ENCODE measurements at places on chromosomes 11 and 22. TPM values are rescaled to one million over a fixed set of nuclear protein-coding genes. Genes with fewer than 3 reads are reported as not detected.

Gene KCNK7
- not detected for polyA plus RNA-seq

Gene OR51I1
- polyA plus RNA-seq, result not detected

Gene TENM4
- polyA plus RNA-seq, result 0.34 TPM

DNA sequence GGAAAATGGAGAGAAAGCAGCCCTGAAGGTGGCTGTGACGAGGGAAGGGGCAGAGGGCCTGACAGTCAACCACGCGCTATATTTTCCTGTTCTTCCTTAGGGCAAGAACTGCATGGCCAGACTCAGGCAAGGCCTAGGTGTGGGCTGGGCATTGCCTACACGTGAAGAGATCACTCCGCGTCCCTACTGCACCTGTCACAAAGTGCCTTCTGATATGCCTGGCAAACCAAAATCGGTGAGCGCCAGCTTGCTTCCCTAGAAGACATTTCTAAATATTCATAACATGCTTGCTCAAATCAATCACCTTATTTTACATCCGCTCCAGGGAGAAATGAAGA lies 6.3 kb downstream of the TMEM121B start:
- no peak overlapping the region for H3K4me3 ChIP-seq
- no peaks in the 10 kb centered on the region for H3K4me1 ChIP-seq
- H3K27me3 ChIP-seq, result no peaks in the 10 kb centered on the region
- peaks cover under 1% of the 10 kb centered on the region for H3K36me3 ChIP-seq
- H3K27ac ChIP-seq, result no peak overlapping the region

- no peaks in the 10 kb centered on the region for H3K4me1 ChIP-seq
- DNase-seq, result no peak
- no peaks in the 10 kb centered on the region for H3K27me3 ChIP-seq
- H3K27ac ChIP-seq, result no peak overlapping the region
- no peak overlapping the region for H3K4me3 ChIP-seq
These were observed 51.9 kb upstream of the EIF3D start for GRCh38 chr22:36580846-36581245.

DNA sequence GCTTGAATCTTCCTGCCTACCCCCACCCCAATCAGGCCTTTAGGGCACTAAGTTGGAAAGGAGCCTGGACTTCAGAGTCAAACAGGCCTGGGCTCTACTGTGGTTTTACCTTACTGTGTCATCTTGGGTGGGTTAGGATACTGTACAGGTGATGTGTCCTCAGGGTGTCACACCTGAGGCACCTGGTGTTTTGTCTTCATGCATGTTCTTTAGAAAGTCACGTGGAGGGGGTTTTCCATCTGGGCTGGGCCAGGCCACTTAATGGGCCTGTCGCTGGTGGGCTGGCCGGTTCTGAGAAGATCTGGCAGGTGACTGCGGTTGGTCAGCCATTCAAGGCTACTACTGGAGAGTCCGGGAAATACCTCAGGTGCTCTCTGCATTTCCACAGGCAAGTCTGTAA lies 92.6 kb downstream of the SWAP70 start:
- peak; percentile 78 for DNase-seq
- H3K4me1 ChIP-seq, result no peaks in the 10 kb centered on the region
- H3K4me3 ChIP-seq, result no peak overlapping the region
- no peaks in the 10 kb centered on the region for H3K36me3 ChIP-seq

DNA sequence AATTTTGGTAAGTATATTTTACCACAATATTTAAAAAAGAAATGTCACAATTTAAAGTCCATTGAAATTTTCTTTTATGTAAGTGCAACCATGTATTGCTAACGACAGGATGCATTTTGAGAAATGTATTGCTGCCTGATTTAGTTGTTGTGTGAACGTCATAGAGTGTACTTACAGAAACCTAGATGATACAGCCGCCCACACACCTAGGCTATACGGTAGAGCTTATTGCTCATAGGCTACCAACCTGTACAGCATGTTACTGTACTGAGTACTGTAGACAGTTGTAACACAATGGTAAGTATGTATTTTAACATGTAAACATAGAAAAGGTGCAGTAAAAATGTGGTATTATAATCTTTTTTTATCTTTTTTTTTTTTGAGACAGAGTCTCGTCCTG lies 48.1 kb downstream of the CBL start:
- no peak overlapping the region for H3K4me3 ChIP-seq
- H3K4me1 ChIP-seq, result no peaks in the 10 kb centered on the region
- no peak for DNase-seq
- no peaks in the 10 kb centered on the region for H3K27me3 ChIP-seq
- H3K27ac ChIP-seq, result no peak overlapping the region
- H3K36me3 ChIP-seq, result no peaks in the 10 kb centered on the region
